CD4-positive, alpha-beta memory T cell (primary cell): ENCODE measurements at places on chromosomes 7 and 10.

DNA sequence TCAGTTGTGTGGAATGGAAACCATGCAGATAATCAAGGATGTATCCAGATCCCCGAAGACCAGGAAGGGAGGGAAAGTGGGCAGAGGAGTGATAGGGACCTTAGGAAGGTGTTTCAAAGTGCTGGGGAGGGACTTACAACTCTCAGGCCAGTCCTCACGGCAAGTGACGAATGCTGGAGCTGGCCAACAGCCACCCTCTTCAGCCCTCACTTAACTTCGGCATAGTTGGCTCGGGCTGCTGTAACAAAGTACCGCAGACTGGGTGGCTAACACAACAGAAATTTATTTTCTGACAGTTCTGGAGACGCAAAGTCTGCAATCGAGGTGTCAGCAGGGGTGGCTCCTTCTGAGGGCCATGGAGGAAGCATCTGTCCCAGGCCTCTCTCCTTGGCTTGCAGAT is 265.9 kb upstream of the YAE1 start:
- DNase-seq, result no peak

DNA sequence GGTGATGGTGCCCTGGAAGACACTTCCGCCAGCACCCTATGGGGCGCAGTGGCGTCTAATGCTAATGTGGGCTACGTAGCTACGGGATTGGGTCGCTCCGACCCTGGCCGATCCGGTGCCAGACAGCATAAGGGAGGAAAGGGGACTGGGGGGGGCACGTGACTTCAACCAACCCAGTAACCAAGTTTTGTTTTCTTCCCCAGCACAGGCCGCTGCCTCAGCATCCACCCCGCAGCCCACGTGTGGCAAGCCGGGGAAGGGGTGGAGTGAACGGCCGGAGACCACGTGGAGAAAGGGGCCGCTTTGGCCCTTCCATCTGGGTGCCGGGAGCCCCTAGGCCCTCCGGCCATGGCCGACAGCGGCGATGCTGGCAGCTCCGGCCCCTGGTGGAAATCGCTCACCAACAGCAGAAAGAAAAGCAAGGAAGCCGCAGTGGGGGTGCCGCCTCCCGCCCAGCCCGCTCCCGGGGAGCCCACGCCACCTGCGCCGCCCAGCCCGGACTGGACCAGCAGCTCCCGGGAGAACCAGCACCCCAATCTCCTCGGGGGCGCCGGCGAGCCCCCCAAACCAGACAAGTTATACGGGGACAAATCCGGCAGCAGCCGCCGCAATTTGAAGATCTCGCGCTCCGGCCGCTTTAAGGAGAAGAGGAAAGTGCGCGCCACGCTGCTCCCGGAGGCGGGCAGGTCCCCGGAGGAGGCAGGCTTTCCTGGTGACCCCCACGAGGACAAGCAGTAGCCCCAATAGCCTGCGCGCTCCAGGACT is 2.5 kb downstream of the PRR15 start:
- DNase-seq, result no peak

DNA sequence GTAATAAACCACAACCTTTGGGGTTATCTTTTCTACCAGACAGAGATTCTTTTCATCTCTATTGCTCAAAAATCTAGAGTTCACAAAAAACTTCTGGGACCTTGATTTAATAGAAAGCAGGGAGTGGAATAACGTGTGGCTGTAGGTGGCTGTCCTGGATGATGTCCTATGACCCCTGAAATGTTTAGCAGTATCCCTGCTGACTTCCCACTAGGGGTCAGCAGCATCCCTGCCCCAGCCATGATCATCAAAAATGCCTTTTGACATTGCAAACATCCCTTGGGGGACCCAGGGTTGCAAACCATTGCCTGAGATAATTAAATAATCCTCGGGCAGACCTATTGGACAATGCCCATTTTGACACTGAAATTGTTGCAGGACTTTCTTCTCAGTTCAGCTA is 177.1 kb downstream of the USP6NL start:
- DNase-seq, result no peak

- no peak for DNase-seq
These were observed 28.0 kb upstream of the GNAI1 start for GRCh38 chr7:80106498-80107113.

GRCh38 chr7:17965603-17966002 is 25.3 kb upstream of the SNX13 start:
- no peak for DNase-seq

GRCh38 chr7:151381348-151382078 is 28.3 kb downstream of the WDR86 start:
- peak; percentile 81 for DNase-seq

GRCh38 chr10:132175907-132176581 is 10.7 kb upstream of the DPYSL4 start:
- no peak for DNase-seq

- no peak for DNase-seq
These were observed 25.2 kb downstream of the ZNF117 start for GRCh38 chr7:64965594-64965993.

- DNase-seq, result no peak
These were observed 53.8 kb downstream of the TMEM26 start for GRCh38 chr10:61399406-61399805.

- DNase-seq, result no peak
These were observed 32.4 kb downstream of the AKR1C4 start for GRCh38 chr10:5229019-5229418.

GRCh38 chr7:28926871-28927597 is 31.1 kb downstream of the TRIL start:
- DNase-seq, result peak; percentile 62

DNA sequence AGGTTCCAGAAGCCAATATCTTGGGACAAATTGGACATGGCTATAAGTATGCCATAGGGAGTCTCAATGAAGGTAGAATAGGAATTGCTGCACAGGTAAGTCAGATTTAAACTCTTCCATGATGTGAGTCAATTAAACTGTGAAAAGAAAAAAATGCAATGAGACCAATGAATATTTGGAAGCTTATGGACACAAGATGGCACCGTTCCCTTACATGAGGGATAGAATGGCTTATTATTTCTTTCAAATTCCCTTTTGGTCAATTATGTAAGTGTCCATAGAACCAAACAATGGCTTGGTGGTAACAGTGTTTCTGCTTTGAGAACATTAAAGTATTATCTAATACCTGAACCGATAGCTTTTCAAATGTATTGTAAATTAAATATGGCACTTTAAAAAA is 35.6 kb downstream of the ACADSB start:
- no peak for DNase-seq

GRCh38 chr7:88492153-88492552 is 185.5 kb upstream of the STEAP4 start:
- DNase-seq, result no peak

DNA sequence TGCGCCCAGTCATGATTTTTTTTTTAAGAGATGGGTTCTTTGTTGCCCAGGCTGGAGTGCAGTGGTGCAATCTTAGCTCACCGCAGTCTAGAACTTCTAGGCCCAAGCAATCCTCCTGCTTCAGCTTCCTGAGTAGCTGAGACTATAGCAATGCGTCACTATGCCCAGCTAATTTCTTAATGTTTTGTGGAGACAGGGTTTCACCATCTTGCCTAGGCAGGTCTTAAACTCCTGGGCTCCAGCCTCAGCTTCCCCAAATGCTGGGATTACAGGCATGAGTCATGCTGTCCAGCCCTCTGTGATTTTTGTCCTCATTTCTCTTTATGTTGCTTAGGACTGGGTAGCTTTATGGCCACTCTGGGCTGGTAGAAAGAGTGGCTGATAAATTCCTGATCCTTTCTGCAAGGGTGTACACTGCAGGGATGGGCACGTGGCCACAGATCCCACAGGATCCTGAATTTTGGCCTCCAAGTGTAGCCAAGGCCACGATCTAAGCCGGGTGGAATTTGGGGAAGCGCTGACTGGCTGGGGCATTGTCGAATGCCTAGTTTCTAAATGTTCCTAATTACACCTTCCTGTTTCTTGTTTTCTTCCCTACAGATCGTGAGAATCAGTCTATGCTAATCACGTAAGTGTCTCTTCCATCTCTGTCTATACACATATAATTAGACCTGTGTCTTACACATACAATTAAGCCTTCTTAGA is 24.1 kb upstream of the MYH16 start:
- no peak for DNase-seq

- no peak for DNase-seq
These were observed 220.2 kb downstream of the SNX10 start for GRCh38 chr7:26511866-26512265.

- no peak for DNase-seq
These were observed 2.2 kb downstream of the DUSP5 start for GRCh38 chr10:110499796-110500514.

- peak; percentile 4 for DNase-seq
These were observed 65.1 kb downstream of the CALML3 start for GRCh38 chr10:5589661-5590511.

GRCh38 chr7:48161407-48162125 is 9.7 kb upstream of the ABCA13 start:
- DNase-seq, result no peak

- no peak for DNase-seq
These were observed 940.1 kb upstream of the SORCS1 start for GRCh38 chr10:108104551-108105156.

DNA sequence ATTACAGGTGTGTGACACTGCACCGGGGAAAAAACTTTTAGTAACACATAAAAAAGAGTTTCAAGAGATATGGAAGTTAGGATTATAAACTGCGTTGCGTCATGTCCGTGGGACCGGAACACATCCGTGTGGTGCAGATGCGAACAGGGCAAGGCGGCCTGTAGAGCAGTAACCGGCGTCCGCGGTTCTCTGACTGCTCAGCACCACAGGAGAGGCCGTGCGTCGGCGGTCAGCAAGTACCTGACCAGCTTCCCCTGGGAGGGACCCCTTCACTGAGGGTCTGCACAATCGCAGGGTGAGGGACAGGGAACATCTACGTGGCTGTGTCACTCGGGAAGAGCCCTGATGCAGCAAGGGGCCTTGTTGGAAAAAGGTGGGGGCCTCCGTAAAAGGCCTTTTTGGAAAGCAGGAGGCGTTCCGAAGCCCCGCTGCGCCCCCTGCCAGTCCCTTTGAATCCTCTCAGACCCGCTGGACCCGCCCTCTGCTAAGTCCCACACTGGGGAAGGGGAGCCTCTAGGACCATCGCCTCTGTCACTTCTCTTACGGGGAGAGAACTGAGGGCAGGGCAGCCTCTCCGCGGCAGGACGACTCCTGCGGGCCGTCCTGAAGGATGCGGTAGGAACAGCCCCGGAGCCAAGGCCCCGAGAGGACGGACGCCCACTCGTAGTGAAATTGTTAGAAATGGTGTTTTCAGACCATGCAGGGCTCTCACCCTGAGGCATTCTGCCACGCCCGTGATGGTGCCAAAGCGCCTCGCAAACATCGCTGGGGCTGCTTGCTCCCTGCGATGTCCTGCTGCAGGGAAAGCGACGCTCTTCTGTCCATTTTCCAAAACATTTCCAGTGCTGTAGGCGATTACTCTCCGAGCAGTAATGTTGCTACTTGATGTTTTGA is 771.6 kb upstream of the COBL start:
- no peak for DNase-seq

DNA sequence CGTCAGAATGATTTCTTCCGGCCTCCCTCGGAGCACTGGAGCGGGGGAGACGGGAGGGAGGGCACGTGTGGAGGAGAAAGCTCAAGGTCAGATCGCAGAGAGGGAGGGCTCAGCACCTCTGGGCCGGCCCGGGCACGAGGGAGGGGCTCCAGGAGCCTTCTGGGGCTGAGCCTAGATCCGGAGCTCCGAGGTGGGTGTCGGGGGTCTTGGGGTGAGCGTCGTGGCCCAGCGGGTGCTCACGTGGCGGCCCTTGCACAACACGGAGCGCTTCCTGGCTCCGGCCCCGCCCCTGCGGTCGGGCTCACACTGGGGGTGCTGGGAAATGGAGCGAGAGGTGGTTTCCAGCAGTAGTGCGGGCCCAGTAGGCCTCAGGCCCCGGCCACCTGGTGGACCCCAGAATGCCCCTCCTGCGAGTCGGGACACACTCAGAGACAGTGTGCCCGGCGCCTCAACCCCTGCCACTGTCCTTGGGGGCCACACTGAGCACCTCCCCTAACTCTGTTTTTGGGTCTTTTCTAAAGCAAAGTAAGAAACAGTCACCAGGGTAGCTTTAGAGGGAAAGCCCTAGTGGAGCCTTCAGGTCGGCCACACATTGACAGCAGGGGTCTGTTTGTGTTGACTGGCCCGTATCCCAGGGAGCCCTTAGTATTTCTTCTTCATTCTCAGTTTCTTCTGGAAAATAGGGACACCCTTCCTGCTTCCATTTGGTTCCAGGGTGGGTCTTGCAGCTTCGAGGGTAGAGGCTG is 798 bp downstream of the PPIF start:
- peak; percentile 78 for DNase-seq
